ENCODE measurements at places on chromosomes 3 and 15.

DNA sequence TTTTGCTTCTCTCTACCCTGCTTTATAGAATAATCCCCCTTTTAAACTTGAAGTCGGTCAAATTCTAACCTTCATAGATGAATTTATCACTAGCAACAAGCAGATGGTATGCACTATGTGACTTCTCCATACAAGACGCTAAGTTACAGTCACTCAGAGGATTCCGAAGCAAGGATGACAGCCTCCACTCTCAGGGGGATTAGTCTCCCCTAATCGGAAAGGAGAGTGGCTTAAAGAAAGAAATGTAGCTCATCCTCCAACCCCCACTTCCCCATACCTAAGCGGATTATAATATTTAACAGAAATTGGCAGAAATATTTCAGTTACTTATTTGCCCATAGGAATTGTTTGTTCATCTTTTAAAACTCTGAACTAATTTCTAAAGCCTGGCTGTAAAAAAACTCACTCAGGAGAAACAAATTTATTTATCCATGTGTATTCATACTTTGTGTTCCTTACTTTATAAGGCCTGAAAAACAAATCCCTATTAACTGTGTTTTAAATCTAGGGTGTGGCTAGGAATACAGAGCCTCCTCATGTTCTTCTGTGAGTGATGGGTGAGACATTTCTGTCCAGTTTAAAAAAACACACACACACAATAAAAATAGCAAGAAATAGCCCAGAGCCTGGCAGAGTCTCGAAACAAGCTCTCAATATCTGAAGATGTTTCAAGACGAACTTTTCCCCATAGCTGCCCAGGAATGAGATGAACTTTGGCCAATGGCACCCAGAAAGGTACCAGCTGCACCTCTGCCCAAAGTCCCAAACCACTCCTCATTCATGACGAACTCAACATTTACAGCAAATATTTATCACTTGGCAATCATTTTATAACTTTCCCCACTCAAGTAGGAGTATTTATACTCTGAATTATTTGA is 18.7 kb downstream of the SIAH2 start:
- no peak for DNase-seq

- DNase-seq, result no peak
Observed at GRCh38 chr3:193974191-193974652, 161.7 kb upstream of the HES1 start.

DNA sequence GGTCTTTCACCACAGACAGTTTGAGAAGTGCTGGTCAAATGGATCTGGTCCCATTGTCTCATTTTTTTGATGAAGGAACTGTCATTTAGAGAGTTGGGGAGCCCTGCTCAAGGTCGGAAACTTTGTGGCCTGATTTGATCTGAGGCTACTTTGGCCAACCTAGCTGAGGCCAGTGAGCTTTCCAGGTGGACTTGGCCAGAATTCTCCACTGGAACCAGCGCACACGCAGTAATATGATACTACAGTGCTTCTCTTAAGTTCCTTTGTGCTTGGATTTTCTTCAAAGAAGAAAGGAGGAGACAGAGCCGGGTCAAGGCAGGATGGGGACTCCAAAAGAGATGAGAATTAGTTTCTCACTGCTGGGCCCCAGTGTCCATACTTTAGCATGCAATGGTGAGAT is 50.5 kb downstream of the CCNB2 start:
- no peak for DNase-seq

- no peak for DNase-seq
Observed at GRCh38 chr15:65917407-65917756, 48.1 kb downstream of the RAB11A start.

- DNase-seq, result peak; percentile 27
Observed at GRCh38 chr3:152524198-152525140, 255.7 kb downstream of the MBNL1 start.

- DNase-seq, result no peak
Observed at GRCh38 chr15:42108806-42109205, 14.4 kb upstream of the PLA2G4D start.

DNA sequence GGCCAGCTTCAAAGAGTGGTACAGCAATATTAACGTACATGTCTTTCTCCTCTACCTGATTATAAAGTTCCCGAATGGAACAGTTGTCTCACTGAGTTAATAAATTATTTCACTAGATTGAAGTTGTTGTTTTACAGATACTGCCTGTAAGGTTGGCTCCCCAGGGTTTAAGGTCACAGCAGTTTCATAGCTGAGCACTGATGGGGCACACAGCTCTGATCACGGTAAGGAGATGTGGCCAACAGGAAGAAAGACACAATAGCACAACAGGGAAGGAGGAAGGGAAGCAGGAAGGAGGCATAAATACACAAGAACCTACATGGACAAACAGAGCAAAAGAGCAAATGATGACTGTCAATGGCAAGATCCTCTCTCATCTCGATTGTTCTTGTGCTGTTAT is 215.6 kb downstream of the WNT5A start:
- DNase-seq, result no peak

- DNase-seq, result no peak
Observed at GRCh38 chr15:56893364-56893678, 25.1 kb upstream of the TCF12 start.

DNA sequence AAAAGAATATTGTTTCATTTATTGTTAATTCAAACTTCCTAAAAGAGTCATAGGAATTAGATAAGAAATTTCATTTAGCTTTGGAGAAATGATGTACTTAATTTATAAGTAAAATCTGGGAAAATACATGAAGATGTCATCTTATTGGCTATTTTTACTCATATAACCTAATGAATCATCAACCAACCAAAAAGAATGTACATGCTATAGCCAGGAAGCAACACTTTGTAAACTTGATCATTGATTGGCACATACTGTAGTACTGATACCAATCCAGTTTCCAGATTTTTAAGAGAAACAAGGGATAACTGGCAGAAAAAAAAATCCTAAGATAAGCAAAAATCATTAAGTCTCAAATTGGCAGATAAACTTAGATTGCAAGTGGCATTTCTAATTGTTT is 207.9 kb upstream of the CDIN1 start:
- no peak for DNase-seq

DNA sequence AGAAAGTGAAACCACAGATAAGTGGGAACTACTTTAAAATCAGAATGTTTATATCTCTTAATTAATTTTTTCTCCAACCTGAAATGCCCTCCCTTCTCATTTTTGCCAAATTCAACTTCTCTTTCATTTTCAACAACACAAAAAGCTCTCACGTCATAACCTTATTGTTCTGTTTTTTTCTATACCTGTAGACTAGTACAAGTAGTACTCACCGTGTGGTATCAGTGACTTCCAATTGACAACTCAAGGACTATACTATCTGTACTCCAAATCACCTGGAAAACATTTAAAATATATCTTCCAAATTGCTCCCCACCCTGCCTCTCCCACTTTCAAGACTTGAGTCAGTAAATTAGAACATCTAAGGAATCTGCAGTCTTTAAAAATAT is 72.8 kb upstream of the ZNF280D start:
- no peak for DNase-seq

DNA sequence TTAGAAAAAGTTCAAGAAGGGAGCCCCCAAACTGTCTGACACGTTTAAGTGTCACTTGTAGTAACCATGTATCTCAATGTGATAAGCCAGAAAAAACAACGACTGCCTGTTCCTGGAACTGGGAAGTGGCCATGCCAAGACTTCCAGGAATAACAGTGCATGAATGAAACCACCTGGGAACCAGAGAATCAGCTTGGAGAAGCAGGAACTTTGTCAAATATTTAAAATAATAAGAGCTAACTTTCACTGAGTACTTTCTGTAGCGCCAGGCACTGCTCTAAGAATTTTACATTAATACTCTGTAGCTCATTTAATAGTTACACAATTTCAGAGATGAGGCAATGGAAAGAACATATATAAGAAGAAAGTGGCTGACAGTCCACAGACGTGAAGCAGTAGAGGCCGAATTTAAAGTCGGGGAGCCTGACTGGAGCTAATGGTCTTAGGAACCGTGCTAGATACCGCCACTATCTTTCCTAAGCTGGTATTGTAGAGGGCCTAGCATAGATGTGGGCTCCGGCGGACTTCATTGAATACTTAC is 876 bp downstream of the PLSCR1 start:
- no peak for DNase-seq

DNA sequence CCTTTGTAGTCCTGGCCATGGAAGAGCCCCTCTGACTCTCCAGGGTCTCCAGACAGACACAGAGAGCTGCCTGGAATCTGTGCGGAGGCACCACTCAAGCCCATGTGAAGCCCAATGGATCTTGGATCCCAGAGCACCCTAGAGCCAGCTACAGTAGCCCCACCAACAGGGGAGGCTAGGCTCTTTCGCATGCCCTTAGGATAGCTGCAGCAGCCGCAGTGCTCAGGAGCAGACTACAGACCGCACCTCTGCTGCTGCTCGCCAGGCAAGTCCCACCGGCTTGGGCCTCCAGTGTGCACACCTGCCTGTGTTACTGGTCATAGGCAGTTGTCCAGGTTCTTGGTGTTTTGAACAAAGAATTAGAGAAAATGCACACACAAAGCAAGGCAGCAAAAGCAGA is 131.6 kb downstream of the SPATA16 start:
- peak; percentile 54 for DNase-seq

GRCh38 chr15:73755481-73755880 is 2.3 kb upstream of the INSYN1 start:
- DNase-seq, result no peak

- DNase-seq, result no peak
Observed at GRCh38 chr3:47611576-47611975, 32.9 kb upstream of the CSPG5 start.

GRCh38 chr3:32285891-32286290 is 47.4 kb downstream of the CMTM8 start:
- DNase-seq, result no peak

DNA sequence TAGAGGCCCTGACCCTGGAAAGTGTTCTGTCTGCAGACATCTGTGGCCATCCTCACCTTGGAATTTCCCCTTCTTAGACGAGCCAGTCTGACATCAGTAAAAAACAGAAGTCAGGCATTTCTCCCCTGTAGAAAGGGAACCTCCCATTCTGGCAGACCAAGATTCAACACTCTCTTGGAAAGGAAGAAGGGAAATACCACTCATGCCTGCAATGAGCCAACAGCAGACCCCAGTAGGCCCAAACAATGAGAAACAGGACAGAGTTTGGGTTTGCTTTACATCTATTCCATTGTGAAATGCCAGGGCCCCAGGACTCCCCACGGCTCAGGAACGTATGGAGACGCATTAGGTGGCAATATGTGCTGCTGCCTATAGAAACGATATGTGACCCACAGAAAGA is 264.0 kb upstream of the NSMCE3 start:
- no peak for DNase-seq

- DNase-seq, result no peak
Observed at GRCh38 chr3:177481329-177481728, 284.0 kb upstream of the TBL1XR1 start.

DNA sequence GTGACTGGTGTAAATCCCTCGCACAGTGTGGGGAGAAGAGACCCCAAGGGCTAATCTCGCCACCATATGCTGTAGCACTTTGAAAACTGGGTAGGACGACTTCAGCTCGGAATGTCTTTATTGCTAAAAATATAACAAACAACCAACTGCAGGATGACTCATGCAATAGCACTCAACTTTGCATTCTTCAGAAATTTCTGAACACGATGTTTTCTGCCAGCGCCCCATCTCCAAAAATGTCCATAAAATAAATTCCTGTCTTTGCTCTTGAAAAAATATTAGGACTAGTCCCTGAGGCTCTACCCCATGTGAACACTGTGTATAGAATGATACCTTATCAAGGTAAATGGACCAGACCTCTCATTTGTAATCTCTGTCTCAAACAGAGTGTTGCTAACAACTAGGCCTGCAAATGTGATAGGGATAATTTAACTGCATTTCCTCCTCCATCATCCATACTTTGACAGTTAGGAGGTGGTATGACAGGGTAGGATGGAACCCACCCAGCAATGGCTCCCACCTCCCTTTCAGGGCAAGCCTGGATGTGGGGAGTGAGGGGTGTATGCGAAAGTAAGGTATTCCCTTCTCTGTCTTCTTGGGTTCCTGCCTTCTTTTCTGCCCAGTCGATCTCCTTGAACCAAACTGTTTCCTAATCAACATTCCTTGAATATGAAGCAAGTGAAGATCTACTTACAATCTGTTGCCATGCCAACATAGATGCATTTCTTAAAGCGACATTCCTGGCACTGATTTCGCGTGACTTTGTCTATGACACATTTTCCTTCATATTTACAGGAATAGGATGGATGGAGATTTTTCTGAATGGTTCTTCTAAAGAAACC is 201.1 kb downstream of the NR1D2 start:
- DNase-seq, result no peak

GRCh38 chr15:81865850-81866537 is 179.8 kb downstream of the MEX3B start:
- no peak for DNase-seq

DNA sequence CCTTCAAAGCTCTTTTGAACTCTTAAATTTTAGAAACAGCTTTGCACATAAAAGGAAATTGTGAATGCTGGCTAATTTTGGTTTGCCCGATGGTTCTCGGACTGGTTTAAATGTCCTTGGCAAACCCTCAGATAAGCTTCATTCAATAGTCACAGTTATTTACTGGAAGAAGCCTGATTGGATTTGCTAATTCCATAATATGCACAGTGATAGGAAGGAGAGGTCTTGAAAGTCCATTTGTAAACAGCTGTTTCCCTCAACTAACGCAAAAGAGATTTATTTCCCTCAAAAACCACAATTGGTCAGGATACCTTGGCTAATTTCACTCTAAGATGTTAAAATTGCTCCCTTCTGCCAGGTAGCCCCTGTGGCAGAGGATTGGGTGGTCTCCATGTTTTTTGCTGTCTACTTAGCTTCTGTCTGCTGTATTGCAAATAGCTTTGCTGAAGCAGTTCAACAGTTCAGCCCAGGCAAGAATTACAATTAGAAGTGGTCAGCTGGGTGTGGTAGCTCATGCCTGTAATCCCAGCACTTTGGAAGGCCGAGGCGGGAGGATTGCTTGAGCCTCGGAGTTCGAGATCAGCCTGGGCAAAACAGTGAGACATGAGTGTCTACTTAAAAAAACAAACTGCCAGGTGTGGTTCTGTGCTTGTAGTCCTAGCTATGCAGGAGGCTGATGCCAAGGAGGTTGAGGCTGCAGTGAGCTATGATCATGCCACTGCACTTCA is 30.6 kb upstream of the PROK2 start:
- DNase-seq, result no peak

GRCh38 chr3:17939157-17939556 is 196.7 kb upstream of the TBC1D5 start:
- no peak for DNase-seq

GRCh38 chr3:149971403-149972075 is 844 bp upstream of the PFN2 start:
- peak; percentile 92 for DNase-seq

- no peak for DNase-seq
Observed at GRCh38 chr15:81945014-81945615, 100.7 kb downstream of the MEX3B start.

- no peak for DNase-seq
Observed at GRCh38 chr15:62565634-62566026, 400.5 kb upstream of the C2CD4B start.

- DNase-seq, result no peak
Observed at GRCh38 chr3:143576568-143577270, 271.5 kb downstream of the SLC9A9 start.

Measured in NCI-H2107 (cell line).